ENCODE measurements at places on chromosomes 5 and 9.

DNA sequence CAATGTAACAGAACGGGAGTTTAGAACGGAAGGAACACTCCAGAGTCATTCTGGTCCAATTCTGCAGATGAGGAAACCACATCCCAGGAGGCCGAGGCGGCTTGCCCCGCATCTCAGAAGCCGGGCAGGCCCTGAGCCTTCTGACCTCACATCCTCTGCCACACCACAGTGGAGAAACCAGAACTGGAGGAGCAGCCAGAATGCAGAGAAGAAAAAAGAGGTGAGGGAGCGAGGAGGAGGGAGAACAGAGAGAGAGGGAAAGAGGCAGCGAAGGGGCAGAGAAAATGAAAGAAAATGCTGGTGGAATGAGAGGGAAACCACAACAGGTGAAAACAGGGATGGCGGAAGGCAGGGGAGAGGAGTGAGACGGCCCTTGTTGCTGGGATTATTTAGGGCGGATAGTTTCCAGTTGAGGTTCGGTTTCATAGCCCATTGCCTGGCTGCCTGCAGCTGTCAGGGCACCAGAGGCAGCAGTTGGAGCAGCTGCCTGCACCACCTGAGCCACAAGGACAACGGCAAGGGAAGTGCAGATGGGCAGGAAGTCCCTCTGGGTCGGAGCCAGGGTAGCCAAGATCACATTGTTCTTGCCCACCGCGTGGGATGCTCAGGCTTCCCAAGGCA, at the start of gene HMHB1:
Gene HMHB1 (plus strand): TSS at position 77 of the 621 bp plus-strand sequence.
- DNase-seq, result no peak

DNA sequence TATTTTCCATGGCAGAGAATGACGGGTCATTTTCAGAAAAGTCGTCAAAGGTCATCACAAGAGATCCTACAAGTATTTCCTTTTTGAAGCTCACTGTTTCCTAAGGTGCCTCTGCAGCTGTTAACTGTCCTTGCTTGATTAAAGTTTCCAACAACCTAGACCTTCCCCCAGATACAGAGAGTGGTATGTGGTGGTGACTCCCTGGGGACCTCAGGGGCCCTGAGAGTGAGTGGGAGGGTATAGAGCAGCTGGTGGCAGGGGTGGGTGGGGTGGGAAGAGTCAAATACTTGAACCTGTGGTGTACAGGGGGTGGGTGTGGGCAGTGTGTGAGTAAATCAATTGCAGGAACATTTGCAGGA, 1.6 kb upstream of the CD72 start:
- no peak for DNase-seq

GRCh38 chr9:108002371-108002956, 512.9 kb upstream of the KLF4 start:
- no peak for DNase-seq

- no peak for DNase-seq
Measured at GRCh38 chr5:130213607-130214006, 309.3 kb downstream of the CHSY3 start.

GRCh38 chr5:144313147-144313726, 142.6 kb downstream of the KCTD16 start:
- no peak for DNase-seq

- DNase-seq, result no peak
Measured at GRCh38 chr9:27125030-27125429, 16.0 kb downstream of the TEK start.

GRCh38 chr9:114947058-114947457, 16.7 kb upstream of the TNFSF8 start:
- DNase-seq, result no peak

- DNase-seq, result no peak
Measured at GRCh38 chr9:121735065-121735792, 83.8 kb downstream of the DAB2IP start.

DNA sequence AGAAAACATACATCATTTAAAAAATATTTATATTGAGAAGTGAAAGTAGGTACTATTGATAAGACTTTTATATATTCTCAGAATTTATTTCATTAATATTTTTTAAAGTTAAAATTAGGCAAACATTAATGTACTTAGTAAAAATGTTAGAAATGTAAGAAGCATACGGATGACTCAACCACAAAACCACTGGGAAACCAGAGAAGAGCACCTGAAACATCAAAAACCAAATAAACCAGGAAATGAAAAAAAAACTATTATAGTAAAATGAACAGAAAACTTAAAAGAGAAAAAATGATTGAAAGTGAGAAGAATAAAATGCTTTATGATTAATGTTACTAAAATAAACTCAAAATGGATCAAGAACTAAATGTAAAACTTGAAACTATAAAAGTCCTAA, 233.2 kb upstream of the DAB2 start:
- DNase-seq, result no peak

DNA sequence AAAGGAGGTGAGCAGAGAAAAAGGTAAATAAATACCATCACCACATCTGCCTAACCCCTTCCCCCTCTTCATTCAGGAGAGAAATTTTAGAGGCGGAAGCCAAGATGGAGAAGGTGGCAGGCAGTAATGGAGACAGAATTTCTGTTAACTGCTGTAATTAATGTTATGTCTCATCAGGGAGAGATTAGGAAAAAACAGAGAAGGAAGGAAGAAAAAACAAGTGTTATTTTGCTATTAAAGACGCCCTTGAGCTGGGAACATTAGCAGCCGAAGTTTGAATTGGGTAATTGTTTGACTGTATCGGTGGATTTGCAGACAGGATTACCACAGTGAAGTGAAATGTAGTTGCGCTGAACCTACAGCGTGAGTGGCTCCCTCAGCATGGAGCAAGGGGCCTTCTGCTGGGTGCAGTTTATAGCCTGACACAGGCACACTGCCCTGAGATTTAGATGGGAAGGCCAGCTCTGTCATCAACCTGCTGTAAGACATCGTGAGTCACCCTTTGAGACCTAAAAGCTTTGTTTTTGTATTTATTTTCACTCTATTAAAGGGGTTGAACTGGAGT, 136.3 kb downstream of the ASTN2 start:
- DNase-seq, result no peak

DNA sequence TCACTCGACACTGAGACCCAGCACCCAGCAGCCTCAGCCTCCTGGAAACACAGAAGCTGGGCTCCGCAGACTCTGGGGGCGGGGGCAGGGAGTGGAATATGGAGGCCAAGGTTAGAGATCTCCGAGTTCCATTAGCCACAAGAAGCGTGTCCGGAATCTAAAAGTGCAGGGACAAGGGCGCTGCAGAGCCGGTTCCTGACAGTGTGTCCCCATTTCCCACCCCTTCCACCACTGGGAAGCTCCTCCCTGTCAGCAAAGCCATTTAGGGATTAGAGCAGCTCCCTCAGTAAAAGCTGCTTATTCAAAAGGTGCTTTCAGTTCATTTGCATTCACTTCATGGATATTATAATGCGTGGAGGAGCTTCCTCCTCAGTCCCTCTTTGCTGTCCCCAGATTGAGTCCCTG, 74.1 kb upstream of the HSPA9 start:
- no peak for DNase-seq

DNA sequence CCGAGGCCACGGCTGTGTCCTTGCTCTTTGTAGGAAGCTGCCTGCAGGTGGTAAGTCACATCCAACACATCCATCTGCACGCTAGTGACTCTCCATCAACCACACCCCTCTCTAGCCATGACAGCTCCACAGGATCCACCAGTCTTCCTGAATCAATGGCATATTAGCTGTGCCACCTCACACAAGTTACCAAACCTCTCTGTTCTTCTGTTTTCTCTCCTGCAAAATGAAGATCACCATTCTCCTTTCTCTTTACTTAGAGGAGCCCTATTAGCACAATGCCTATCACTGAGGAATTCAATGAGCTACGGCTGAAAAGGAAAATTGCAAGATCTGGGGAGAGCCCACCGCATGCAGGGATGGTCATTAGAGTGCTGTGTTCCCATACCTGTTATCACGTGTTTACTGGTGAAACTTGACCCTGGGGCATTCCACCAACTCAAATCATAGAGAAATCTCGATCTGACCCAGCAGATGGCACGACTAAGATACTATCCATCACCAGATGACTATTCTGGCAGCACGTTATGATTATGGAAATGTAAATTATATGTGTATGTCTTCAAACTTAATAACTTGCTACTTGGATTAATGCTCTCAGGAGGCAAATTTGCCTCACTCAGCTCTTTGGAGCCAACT, 20.9 kb downstream of the WHRN start:
- DNase-seq, result no peak

GRCh38 chr5:93141969-93142368, 439.1 kb downstream of the NR2F1-AS1 start:
- DNase-seq, result no peak

- no peak for DNase-seq
Measured at GRCh38 chr9:110330484-110331105, 7.1 kb downstream of the TXNDC8 start.

GRCh38 chr9:121700165-121700831, 48.9 kb downstream of the DAB2IP start:
- no peak for DNase-seq

- no peak for DNase-seq
Measured at GRCh38 chr9:742914-743589, 98.4 kb upstream of the DMRT1 start.

DNA sequence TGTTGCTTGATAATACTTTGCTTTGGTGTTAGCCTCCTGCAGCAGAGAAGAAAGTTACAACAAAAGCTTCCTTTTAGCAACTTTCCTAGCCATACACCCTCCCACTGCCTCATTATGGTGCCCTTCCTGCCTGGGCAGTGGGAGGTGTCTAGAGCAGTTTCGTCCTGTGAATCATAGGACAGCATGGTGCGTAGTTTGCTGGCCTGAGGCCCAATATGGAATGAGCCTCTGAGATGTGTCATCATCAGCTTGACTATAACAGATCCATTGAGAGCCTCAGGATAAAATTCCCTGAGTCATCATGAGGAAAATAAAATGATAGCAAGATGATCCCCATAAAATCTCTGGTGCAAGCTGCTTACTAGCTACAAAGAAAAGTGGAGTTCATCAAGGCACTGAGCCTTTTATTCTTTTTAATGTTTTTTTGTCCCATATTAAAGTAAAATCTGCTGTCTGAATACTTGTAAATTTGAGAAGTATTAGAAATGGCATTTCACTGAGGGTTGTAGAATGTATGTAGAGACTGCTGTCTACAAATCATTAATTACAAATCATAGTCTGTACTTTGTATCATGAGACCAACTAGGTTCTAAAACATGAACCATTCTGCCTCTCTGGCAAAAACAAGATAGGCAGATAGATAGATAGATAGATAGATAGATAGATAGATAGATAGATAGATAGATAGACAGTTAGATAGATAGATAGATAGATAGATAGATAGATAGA, 303.0 kb upstream of the PDE4D start:
- DNase-seq, result no peak

DNA sequence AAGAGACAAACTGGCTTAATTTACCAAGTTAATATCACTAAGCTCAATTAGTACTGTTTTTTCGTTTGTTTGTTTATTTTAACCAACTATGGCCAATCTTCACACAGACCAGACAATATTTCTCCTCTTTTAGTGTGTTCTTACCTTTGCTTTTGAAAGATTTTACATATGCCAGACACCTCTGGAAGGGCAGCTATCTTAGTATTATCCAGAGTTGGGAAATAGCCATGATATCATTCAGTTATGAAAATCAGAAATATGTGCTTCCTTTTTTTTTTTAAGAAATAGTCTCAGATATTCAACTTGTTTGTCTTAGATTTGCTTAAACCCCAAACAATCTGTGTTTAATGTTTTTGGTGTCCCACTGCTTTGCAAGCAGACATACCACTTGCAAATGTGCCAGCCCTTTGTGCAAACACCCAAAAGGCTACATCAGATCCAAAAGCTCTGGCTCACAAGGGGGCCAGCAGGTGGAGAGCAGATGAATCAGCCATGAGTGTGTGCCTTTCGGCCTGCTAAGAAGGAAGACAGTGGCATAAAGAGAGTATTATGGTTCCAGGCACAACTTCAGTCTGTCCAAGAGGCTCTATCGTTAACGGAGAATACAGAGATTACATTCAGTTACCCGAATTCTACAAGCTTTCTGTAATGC, 147.6 kb downstream of the EFNA5 start:
- no peak for DNase-seq

- no peak for DNase-seq
Measured at GRCh38 chr9:35603506-35603985, 1.5 kb upstream of the TESK1 start.

- DNase-seq, result no peak
Measured at GRCh38 chr5:175508896-175509295, 30.5 kb downstream of the SFXN1 start.

- no peak for DNase-seq
Measured at GRCh38 chr5:176646707-176647029, 616 bp upstream of the TSPAN17 start.

DNA sequence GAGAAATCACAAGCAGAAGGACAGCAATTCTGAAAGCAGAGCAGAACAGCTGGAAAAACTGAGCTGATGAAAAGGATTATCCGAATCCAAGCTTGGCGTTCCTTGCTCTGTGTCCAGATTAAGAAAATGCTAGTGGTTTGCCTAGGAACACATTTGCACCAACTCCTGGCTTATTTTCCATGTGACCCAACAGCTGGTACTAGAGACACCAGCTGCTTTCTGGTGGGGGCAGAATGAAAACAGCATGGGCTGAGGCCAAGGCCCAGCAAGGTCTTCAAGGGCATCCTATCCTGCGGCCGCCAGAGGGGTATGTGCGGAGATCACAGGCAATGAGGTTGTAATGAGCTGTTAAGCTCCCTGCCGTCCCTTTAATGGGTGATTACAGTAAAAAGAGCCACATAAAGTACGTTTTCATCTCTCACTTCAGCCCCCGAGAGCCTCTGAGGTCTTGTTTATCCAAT, 131.5 kb downstream of the DOCK8 start:
- no peak for DNase-seq

GRCh38 chr9:117952581-117952980, 248.4 kb downstream of the TLR4 start:
- no peak for DNase-seq

GRCh38 chr9:131781069-131781468, 41.2 kb upstream of the RAPGEF1 start:
- no peak for DNase-seq

DNA sequence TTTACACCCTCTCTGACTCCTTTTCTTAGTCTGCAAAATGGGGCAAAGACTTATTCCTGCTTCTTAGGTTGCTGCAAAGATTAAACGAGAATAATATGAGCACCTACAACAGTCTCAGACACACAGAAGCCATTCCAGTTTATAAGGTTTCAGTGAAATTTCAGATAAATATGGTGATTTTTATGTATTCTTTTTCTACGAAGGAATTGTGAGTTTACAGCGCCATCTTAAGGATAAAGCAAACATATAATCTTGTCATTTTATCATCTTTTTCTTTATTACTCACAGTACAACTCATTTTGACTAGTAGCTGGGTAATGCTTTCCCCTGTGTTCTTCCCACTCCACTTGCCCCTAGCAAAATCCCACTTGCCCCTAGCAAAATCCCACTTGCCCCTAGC, 29.2 kb upstream of the SMC5 start:
- DNase-seq, result no peak

DNA sequence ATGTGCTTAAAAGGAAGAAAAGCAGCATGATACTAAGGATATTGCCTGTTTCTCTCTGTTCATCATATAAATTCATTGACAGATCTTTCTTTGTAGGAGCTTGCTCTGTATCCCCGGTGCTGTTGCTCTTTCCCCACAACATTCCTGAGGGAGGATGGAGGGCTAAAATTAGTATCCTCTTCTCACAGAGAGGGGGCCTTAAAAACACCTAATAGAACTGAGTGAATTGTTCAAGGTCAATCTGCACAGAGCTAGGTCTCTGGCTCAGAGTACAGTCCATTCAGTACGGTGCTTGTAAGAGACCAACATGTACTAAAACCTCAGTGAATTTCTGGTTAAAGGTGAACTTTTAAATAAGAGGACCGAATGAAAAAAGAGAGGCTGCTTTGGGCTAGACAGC, 88.7 kb downstream of the PALM2AKAP2 start:
- no peak for DNase-seq

GRCh38 chr5:158754018-158754514, 345.6 kb downstream of the EBF1 start:
- no peak for DNase-seq

GRCh38 chr5:52771343-52772039, 16.2 kb upstream of the ITGA1 start:
- no peak for DNase-seq
